ENCODE measurements at places on chromosomes 3 and 15.

- no peak for DNase-seq
These were observed 232.0 kb downstream of the CLSTN2 start for GRCh38 chr3:140166861-140167599.

DNA sequence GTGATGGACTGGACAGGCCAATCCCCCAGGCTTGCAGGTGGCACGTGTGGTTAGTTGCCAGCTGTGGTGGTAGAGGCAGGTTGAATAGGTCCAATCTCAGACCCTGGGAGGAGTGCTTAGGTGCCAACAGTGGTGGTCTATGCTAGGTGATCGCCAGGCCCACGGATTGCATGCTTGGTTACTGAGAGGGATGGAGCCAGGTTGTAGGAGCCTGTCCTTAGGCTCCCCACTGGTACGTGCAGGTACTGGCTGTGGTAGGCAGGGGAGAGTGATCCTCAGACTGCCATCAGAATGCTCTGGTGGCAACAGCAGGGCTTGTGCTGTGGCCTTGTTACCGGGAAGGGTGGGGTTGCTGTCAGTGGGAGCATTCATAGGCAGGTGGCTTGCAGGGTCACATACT, 44.7 kb downstream of the NCK1 start:
- DNase-seq = no peak

DNA sequence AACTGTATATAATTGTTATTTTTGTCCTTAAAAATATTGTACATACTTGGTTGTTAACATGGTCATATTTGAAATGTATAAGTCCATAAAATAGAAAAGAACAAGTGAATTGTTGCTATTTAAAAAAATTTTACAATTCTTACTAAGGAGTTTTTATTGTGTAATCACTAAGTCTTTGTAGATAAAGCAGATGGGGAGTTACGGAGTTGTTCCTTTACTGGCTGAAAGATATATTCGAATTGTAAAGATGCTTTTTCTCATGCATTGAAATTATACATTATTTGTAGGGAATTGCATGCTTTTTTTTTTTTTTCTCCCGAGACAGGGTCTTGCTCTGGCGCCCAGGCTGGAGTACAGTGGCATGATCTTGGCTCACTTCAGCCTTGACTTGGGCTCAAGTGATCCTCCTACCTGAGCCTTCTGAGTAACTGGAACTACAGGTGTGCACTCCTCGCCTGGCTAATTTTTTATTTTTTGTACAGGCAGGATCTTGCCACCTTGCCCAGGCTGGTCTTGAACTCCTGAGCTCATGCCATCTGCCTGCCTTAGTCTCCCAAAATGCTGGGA, 10.7 kb downstream of the NFKBIZ start:
- DNase-seq = no peak

DNA sequence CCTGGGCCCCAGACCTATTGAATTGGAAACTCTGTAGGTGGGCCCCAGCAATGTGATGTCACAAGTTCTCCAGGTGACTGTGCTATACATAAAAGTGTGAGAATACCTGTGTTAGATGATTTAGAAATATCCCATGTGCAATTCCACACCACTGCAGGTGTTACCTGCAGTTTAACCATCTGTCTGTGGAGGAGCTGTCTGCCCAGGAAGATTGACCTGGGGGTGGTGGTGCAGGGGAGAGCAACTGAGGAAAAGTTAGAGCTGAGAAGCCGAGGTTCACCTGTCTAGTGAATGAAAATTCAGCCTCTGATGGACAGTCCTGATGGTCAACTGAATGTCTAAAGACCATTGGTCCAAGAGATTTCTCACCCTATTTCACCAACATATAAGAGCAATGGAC, 132.2 kb upstream of the SLC24A5 start:
- no peak for DNase-seq

GRCh38 chr3:187256051-187256616, 35.4 kb downstream of the MASP1 start:
- DNase-seq = no peak

Data from activated naive CD4-positive, alpha-beta T cell treated with Interleukin-2 at 50 U/mL for 16 hours (primary cell).